Karpas-422 (cell line): ENCODE measurements at places on chromosomes 5 and 9. TPM values are rescaled to one million over a fixed set of nuclear protein-coding genes. Genes with fewer than 3 reads are reported as not detected.

C5orf58 gene
- total RNA-seq: 7.8 TPM in 1 of 2 replicates, not detected in the other

NMUR2 gene
- not detected in 2 replicates for total RNA-seq

LCN9 gene
- not detected in 2 replicates for total RNA-seq

TMEM8B gene
- 2.9 and 3.0 TPM in 2 replicates for total RNA-seq

FAM163B gene
- not detected in 2 replicates for total RNA-seq

PCDHA10 gene
- not detected in 2 replicates for total RNA-seq

TGFBI gene
- total RNA-seq: not detected in 2 replicates

GRCh38 chr5:147310059-147310704 is 75.4 kb downstream of the STK32A start:
- DNase-seq: no peak

- peak; percentile 66 for DNase-seq
Observed at GRCh38 chr9:126763130-126763764, 41.6 kb upstream of the ZBTB43 start.

- DNase-seq: peak; percentile 87
Observed at GRCh38 chr5:136062366-136063274, 33.8 kb downstream of the TGFBI start.

- DNase-seq: no peak
Observed at GRCh38 chr9:137811283-137811870, 66.2 kb upstream of the CACNA1B start.

GRCh38 chr5:80711938-80712337 is 57.2 kb upstream of the DHFR start:
- no peak for DNase-seq

DNA sequence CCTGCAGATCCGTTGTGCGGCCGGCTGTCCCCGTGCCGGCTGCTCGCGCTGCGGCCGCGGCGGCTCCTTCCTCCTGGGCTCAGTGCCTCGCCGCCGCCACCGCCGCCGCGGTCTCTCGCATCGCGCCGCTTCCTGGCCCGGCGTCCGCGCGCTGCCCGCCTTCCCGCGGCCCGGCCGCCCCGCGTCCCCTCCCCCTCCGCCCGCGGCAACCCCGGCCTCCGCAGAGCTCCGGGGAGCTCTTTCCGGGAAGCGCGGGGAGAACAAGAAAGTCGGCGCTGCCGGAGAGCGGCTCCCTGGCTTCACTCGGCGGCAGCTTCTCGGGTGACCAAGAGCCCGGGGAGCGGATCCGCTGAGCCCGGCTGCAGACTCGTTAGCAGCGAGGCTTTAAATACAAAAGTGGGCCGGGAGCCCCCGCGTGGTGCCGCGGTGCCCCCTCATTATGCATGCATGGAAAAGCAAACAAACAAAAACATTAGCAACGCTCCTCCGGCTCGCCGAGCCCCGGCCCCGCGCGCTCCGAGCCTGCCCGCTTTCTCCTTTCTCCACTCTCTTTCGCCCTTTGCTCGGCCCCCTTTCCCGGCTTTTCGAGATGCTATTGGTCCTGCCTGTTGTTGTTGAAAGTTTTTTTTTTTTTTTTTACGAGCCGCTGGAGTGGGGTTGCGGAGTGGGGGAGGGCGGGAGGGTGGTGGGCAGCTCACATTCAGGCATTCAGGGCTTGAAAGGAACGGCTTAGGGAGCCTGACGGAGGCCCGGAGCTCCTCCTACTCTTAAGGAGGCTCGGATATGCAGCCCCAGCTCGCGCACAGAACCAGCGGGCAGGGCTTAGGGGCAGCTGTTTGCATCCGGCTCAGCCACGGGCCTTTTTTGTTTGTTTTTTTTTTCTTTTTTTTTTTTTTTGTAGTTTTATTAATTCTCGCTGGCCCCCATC is at the start of gene GAS1:
GAS1 (minus strand) TSS at position 361 of the 928 bp plus-strand sequence. CDS start 727 bp downstream, outside the sequence.
- DNase-seq: peak; percentile 89

GRCh38 chr9:106420511-106420944 is 442.4 kb upstream of the ZNF462 start:
- DNase-seq: no peak

DNA sequence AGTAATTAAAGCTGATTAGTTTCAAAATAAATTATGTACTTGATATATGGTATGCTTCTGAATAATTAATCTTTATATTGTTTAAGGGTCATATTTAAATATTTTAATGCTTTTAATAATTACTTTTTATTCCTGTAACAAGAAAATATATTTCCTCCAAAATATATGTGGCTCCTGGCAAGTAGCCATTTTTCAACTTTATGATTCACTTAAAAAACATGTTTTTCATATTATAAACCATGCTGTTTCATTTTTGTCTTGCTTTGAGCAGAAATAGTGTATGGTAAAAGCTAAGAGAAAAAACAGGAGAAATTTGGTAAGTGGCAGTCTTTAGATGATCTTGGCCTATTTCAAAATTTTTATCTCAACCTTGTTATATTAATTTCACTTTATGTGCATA is 14.6 kb downstream of the SPATA9 start:
- no peak for DNase-seq

DNA sequence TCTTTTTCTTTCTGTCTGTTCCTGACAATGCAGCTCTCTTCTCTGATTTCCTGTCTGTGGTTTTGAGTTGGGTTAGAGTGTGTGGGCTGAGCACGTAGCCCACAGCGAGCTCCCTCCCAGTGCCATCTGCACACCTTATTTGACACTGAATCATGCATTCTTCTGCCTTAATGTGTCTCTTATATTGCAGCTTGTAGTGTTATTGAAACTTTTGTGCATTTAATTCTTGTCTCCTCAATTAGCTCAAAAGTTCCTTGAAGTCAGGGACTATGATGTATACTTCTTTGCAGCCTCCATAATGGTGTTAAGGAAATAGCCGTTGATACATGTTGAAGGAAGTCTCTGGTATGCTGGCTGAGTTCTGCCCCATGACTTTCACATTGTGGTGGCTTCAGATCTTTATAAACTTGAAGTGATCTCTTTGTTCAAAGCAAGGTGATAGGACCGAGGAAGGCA is 576.2 kb upstream of the CLINT1 start:
- DNase-seq: peak; percentile 31

DNA sequence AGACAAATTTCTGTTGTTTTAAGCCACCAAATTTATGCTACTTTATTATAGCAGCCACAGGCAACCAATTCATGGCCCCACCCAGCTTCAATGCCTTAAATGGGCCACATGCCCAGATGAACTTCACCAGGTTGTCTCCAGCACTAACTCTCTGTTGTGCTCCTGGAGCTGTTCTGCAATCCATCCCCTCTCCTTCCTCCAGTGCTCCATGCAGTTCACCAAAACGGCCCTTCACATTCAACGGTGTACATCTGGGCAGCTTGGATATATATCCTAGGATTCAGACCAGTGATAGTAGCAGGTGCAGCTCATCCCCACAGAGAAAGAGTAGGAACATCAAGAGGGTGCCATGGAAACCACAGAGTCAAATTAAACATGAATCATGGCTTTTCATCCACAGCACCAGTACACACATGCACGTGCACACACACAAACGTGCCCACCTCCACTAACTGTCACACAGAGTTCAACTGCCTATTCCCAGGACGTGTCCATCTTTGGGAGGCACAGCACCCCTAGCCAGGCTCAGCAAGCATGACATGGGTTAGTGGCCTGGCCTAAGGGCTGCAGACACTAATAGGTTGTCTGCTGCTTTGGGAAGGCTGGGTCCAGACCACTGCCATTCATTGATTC is 134.5 kb downstream of the MED10 start:
- no peak for DNase-seq

DNA sequence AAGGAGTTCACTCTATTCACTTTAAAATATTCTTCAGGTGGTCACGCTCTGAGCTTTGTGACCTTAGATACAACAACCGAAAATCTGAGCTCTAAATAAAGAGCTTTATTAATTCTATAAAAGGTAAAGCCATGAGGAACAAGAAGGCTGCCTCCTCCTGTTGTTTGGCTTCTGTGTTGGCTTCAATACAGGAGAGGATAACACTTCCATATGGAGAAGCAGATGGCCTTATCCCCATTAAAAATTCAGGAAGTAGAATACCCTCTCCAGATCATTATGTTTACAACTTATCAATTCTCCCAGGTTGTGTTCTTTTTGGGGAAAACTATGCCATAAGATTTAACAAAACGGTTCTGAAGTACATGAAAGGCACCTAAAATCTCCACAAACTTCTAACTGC is 128.4 kb downstream of the TTC39B start:
- no peak for DNase-seq

DNA sequence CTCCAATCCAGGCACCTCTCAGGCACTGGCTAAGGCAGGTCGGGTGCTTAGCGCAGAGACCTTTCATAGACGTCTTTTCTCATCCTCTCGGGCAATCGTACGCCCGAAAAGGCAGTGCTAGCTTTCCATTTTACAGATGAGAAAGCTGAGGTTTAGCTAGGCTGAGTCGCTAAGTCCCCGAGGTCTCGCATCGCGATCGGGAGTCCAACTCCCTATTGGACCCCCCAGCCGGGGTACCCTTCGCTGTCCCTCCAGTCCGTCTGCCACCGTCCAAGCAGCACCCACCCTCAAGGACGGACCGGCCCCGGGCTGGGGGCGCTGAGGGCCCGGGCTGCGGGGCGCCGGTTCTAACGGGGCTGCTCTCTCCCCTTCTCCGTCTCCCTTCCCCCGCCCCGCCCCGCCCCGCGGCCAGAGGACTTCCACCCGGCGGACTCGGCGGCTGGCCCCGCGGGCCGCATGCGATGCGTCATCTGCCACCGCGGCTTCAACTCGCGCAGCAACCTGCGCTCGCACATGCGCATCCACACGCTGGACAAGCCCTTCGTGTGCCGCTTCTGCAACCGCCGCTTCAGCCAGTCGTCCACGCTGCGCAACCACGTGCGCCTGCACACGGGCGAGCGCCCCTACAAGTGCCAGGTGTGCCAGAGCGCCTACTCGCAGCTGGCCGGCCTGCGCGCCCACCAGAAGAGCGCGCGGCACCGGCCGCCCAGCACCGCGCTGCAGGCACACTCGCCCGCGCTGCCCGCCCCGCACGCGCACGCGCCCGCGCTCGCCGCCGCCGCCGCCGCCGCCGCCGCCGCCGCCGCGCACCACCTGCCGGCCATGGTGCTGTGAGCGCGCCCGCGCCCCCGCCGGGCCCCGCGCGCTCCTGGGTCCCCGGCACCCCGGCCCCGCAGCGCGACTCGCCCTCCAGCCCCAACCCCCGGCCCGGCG is 12.5 kb upstream of the EXOSC2 start:
- peak; percentile 88 for DNase-seq

- no peak for DNase-seq
Observed at GRCh38 chr9:98193336-98193944, 1.0 kb upstream of the CORO2A start.

- DNase-seq: no peak
Observed at GRCh38 chr5:31990701-31991110, 183.4 kb downstream of the GOLPH3 start.

DNA sequence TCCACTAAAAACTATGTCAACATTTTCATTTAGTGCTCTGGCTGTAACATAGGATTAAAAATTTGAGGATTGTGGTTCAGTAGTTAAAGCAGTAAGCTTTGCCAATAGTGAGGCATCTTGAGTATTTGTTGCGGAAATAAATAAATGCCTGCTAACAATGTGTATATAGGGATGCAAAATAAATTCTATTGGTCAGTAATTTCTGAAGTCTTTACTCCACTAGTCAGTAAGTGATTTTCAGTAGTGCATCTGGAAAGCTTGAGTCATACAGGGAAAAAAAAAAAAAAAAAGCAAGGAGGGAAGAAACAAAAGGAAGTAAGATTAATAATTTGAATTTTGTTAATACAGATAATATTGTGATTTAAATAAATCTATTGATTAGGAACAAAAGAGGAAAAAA is 21.0 kb downstream of the NIPBL start:
- DNase-seq: no peak

GRCh38 chr9:72128526-72128925 is 20.7 kb upstream of the GDA start:
- no peak for DNase-seq

GRCh38 chr9:137688725-137689124 is 69.9 kb downstream of the EHMT1 start:
- DNase-seq: no peak

DNA sequence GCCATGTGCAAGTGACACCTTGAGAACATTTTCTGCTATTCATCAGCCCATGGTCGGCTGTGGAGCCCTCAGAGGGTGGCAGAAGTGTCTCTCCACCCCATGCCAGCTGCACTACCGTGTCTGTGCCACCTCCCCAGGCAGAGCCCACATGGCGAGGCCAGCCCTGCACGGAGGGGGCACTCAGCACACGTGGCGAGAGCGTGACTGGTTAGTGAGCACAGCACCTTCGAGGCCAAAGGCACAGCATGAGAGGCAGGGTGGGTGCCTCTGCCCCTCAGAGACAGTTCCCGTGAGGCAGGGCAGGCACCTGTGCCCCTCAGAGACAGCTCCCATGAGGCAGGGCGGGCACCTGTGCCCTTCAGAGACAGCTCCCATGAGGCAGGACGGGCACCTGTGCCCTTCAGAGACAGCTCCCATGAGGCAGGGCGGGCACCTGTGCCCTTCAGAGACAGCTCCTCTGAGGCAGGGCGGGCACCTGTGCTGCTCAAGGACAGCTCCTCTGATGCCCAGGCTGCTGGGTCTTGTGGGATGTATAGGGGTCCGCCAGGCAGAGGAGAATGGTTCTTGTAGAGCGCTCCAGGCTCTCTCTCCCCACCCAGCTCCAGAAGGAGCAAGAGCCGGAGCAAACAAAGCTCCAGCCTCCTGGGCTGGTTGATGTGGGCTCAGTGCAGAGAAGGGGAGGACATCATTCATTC is 179.8 kb upstream of the PPP1R26 start:
- DNase-seq: no peak

- no peak for DNase-seq
Observed at GRCh38 chr9:94280409-94280989, 21.4 kb downstream of the ZNF169 start.
